ENCODE measurements at places on chromosomes 4 and X. TPM values are rescaled to one million over a fixed set of nuclear protein-coding genes. Genes with fewer than 3 reads are reported as not detected.

Gene ESX1
- not detected for total RNA-seq

Gene GYPE
- total RNA-seq, result not detected

- no peak for DNase-seq
These were observed 751.2 kb upstream of the PABPC4L start for GRCh38 chr4:134952775-134953174.

DNA sequence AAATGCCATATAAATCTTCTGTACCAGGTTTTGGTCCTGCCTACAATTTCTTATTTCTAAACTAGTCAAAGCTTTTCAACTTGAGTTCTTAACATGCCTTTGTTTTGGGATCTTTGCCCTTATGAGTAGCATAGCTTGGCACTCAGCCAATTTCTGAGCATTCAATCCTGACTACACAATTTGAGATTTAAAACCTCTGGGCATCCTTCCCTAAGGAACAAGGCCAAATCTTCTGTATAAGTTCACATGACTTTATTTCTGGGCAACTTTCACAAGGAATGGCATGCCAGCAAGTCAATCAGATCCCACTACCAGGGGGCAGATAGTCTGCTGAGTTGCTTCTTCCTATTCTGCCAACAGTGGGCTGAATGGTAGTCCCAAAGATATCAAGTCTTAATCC is 254.2 kb downstream of the ADAMTS3 start:
- DNase-seq, result no peak

DNA sequence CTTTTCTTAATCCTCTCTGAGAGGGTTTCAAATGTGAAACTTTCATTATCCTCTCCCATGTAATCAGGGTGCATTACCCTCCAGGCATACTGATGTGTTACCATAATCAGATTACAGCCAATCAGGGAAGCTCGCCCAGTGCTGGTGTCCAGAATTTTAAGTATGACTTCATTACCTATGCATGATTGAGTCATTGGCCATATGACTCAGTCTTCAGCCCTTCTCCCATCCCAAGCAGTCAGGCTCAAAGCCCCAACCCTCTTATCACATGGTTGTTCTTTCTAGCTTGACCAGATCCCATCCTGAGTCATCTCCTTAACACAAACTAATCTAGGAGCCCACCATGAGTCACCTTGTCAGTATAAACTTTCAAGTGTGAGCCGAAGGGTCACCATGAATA is 1668.1 kb upstream of the AGA start:
- no peak for DNase-seq

Data from endodermal cell (in vitro differentiated cells).